ENCODE measurements at places on chromosomes 5 and 9. TPM values are rescaled to one million over a fixed set of nuclear protein-coding genes. Genes with fewer than 3 reads are reported as not detected.

DNA sequence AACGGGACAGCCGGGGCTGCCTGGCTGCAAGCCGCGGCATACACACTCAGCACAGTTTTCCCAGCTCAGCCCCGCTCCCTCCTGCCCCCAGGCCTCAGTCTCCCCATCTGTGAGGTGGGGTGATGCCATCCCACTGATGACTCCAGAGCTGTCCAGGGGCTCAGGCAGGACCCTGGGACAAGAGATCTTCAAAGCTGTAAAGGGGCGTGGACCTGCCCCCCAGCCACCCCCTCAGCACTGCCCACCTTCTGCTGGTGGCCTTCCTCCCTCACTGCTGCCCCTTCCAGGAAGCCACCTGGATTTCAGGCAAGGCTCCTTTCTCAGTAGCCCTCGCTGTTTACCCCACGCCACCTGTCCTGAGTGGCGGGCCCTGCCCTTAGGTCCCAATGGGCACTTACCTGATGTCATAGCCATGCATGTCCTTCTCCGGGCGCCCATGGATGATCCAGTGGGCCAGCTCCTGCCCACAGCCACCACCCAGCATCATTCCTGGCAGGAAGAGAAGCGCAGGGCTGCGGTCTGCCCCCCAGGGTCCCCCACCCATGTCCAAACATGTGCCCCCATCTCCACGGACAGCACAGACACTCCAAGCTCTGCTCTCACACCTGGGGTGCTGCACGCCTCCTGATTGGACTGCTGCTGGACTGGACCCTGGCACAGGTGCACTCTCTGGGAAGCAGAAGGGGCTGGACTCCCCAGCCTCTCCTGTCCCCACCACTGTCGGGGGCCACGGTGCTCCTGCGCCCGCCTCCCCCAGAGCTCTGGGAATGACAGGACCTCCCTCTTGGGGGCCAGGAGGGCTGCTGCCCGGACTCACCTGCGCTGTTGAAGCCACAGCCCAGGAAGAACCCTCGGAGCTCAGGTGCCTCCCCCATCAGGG, 25.7 kb downstream of the SARDH start:
- no peak for DNase-seq

DNA sequence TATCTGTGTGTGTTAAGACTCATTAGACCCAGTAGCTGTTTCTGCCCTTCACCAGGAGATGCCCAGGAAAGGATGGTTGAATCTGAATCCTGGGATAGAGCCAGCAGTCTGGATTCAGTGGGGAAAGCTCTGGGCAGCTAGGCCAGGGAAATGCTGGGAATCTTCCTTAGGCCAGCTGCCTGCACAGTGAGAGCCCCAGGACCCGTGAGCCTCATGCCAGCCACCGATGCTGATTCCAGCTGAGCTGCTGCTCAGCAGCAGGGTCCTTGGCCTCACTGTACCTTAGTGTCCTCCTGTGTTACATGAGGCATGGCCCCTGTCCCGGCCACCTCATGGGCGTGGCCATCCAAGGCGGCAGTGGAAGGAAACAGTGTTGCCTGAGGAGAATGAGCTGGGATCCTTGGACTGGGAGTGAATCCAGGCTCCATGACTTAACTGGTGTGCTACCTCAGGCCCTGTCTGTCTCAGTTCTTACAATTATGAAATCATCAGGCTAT, 87.1 kb downstream of the AMBP start:
- no peak for DNase-seq

Gene PRR7
- total RNA-seq = 38.8 TPM

GRCh38 chr5:72722792-72723452, 93.5 kb upstream of the TNPO1 start:
- no peak for DNase-seq

Gene PCDHGA5
- 0.66 TPM for total RNA-seq

DNA sequence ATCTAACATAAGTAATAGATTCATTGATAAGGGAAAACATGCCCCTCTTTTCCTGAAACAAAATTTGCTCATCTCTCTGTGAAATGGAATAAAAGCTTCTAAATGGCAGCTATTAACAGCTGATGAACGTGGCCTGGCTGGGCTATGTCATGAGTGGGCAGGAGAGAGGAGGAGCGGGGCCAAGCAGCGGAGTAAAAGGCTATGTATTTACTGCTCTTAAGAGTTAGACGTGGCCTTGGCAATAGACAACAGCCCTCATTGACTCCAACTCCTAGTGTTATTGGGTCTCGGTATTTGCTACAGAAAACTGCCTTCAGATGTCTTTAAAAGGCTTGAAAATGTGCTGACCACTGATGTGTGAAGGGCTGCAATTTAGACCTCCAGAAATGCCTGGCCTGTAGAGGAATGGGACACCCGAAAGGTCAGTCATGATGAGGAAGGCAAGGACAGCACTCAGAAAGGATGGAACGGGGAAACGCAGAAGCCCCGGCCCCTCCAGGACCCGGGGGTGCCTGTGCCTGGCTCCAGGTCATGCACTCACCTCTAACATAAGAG, 116.8 kb downstream of the PDZD2 start:
- no peak for DNase-seq

DNA sequence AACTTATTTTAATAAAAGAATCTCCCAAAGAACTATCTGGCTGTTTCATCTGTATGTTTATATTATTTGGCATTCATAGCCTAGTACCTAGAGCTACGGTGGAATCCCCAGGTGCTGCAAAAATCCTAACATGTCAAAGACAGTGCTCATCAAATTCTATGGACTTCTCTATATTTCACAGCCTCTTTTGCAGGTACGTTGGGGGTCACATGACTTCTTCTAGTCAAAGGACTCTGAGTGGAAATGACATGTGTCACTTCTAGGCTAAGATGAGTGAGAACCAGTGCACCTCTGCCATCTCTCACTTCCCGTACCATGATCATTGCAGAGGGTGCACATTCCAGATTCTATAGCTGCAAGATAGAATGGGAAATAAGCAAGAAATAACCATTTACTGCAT, 72.5 kb upstream of the PTGER4 start:
- DNase-seq = no peak

Gene BHMT
- total RNA-seq = not detected

Gene ZNF483
- total RNA-seq = 4.2 TPM

DNA sequence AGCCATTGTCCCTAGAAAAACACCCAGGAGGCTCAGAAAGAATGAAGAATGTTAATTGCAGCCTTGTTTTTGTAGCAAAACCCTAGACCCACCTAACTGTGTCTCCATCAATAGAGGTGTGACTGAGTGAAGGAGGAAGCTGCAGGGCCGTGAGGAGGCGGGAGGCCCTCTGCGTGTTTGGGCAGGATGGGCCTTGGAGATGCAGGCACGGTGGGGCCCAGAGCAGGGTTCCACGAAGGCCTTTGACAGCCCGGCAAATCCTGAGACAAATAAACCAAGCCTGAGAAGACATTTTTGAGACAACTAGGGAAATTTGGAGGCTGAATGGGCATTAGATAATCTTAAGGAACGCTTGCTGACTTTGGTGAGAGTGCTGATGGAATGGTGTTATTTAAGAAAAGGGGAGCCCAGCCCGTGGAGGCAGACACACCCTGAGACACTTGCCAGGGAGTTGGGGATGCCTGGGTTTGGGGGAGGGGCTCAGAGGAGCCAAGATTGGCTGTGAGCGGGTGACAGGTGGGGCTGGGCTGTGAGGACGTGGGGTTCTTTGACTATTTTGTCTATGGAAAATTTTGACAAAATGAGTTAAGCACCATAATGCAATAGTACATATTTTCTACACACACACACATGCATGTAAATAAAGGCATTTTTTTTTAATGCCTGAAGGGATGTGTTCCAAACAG, 48.8 kb downstream of the BARX1 start:
- DNase-seq = no peak

DNA sequence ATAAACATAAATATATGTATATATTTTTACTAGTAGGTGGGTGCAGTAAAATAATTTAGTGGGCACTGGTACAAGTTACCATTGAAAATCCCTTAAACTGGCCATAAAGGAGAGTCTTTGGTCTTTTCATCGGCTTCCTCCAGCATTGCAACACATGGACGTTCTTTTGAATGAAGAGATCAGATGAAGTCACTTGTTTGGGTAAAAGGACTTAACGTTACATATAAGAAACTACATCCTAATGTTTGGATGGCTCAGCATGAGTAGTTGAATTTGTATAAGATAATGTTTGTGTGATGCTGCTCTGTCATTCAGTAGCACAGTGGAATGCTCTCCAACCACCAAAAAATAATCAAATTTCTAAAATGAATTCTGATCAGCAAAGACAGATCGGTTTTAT, 31.6 kb downstream of the AFAP1L1 start:
- DNase-seq = no peak

DNA sequence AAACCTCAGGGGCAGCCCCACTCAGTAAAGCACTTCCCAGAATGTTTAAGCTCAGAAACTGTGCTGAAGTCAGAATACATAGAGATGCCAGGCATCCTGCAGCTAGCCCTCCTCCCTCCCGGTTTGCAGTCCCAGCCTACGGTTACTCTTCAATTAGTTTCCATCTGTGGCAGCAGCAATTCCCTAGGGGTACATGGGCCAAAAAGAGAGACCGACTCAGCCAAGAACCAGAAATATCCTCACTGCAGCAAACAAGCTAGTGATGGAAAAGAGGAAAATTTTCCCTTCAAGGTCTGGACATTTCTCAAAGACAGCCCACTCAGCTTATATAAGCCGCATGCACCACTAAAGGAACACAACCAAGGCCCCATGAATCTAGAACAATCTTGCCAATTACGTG, 89.1 kb upstream of the PPP2R2B start:
- DNase-seq = no peak
